Fibroblast of skin of left biceps (primary cell): ENCODE measurements at places on chromosomes 6 and 20.

- no peak for DNase-seq
Observed at GRCh38 chr6:155530219-155530834, 74.7 kb upstream of the NOX3 start.

DNA sequence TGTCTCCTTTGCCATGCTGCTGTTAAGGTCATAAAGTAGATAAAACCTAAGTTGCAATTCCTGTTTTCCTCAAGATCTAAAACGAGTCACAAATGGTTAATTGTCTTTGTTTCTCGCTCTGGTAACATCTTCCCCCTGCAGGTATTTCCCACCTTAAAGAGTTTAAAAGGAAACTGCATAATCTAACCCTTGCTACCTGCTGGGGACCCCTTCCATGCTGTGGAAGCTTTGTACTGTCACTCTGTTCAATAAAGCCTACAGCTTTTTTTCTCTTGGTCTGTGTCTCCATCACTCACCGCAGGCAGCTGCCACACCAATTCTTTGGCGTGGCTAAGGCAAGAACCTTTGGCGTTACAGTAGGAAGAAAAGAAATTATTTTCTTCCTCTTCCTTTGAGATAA is 117.7 kb upstream of the GJE1 start:
- no peak for DNase-seq

GRCh38 chr6:89644864-89645263 is 6.3 kb upstream of the LYRM2 start:
- no peak for DNase-seq

GRCh38 chr6:106050538-106050937 is 35.6 kb upstream of the PRDM1 start:
- DNase-seq: no peak

- no peak for DNase-seq
Observed at GRCh38 chr6:147508042-147508865, at the start of gene SAMD5. SAMD5 (plus strand) TSS chr6:147508690; CDS start chr6:147508929, 239 bp downstream.

GRCh38 chr6:117932676-117933075 is 25.6 kb downstream of the SLC35F1 start:
- DNase-seq: no peak
